ENCODE measurements at places on chromosomes 7 and 10.

GRCh38 chr10:133013463-133013862 is 71.1 kb upstream of the CFAP46 start:
- DNase-seq: no peak

GRCh38 chr10:79443338-79444198 is 1.9 kb downstream of the ZCCHC24 start:
- no peak for DNase-seq

DNA sequence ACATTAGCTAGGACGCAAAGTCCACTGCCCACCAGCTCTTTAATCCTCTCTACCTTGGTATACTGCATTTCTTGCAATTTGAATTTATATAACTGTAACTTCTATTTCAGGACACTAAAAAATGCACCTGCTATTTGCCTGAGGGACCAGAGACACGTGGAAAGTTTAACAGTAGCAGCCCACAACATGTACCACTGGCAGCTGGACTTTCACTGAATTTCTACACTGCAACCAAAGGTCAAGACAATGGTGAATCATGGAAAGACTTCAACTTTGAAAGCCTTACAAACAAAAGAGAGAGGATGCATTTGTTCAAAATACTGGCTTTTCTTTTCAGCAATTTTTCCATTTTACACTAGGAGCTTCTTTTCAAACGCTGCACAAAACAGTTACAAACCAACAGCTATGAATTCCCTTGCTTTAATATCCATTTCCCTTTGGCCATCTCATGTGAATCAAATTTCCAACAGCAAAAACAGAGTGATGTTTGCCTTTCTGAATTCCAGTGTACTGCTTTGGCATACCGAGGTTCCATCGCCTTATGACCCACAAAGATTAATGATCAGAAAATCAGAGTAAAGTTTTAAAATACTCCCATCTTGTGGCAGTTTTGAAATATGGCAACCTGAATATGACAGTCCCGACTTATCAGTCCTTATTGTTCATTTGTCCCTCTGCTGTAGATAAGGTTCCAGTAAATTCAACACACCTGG is 29.9 kb upstream of the HNRNPH3 start:
- DNase-seq: no peak

GRCh38 chr10:96413151-96413787 is 54.5 kb upstream of the OPALIN start:
- no peak for DNase-seq

- DNase-seq: no peak
Observed at GRCh38 chr10:26044141-26044749, 110.2 kb downstream of the MYO3A start.

Data from activated T-helper 9 cell treated with anti-CD3 and anti-CD28 coated beads, Interleukin-2, amount 50 U/mL, for 16 hours (primary cell).